Stimulated activated CD8-positive, alpha-beta memory T cell treated with anti-CD3 and anti-CD28 coated beads, Interleukin-4, amount 100 ng/mL, for 4 hours (primary cell): ENCODE measurements at places on chromosomes 4 and X.

DNA sequence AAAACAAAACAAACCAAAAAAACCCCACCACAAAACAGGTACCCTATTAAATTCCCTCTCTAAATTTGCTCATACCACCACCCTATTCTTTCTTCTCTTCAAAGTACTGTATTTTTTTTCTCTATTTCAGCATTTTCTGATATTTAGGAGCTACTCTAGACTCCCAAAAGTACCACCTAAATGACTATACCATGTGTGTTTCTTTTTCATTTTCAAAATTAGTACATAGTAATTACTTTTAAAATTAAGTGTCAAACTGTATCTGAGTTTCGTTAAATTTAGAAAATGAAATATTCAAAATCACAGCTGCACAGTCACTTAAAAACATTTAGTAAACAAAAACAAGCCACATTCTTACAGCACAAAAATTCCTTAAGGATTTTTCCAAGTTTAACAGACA lies 161.7 kb downstream of the FBXW7 start:
- no peak for DNase-seq

DNA sequence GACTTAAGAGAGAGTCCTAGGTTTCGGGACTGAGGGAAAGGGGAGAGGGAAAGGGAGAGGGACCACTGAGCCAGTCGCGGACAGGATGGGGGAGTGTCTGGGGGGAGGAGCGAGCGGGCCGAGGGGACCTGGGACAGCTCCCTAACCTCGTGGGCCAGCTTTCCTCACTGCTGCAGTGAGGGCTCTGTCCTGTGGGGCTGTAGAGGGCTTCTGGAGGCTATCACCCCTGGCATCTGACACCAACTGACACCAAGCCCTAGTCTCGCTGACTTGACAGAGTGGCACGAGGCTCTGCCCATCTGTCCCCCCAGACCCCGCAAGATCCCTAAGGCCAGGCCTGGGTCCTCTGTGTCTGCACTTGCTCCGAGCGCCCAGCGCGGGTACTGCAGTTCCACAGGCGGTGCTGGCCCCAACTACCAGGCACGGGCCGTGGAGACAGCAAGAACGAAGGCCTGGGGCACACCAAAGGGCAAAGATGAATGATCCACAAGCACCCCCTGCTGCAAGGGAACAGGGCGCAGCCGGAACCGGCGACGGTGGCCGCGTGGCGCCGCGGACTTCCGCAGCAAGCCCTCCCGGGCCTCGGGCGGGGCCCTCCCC lies 465 bp downstream of the HAUS7 start:
- peak; percentile 12 for DNase-seq

- DNase-seq, result no peak
These were observed 57.0 kb downstream of the PLAC1 start for GRCh38 chrX:134601240-134601765.

DNA sequence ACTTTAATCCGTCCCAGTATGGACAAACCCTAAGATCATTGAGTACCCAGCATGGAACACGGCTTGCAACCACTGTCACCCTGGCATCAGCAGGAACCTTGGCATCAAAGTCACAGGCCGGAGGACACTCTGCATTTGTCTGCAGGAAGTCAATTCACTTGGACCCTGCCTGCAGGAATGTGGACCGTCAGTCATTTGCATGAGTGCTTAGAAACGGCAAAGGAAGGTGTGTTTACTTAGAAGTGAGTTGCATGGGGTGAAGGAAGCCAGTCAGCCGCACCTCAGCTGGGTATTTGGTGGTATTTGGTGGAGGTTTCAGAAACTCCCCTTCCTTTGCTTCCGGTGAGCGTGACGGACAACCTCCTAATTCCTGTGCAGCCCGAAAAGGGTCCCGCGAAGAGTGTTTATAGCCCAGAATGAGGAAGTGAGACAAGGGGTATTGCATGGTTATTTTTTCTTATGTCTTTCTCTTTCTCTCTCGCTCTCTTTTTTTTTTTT lies 15.5 kb downstream of the P2RY8 start:
- no peak for DNase-seq

DNA sequence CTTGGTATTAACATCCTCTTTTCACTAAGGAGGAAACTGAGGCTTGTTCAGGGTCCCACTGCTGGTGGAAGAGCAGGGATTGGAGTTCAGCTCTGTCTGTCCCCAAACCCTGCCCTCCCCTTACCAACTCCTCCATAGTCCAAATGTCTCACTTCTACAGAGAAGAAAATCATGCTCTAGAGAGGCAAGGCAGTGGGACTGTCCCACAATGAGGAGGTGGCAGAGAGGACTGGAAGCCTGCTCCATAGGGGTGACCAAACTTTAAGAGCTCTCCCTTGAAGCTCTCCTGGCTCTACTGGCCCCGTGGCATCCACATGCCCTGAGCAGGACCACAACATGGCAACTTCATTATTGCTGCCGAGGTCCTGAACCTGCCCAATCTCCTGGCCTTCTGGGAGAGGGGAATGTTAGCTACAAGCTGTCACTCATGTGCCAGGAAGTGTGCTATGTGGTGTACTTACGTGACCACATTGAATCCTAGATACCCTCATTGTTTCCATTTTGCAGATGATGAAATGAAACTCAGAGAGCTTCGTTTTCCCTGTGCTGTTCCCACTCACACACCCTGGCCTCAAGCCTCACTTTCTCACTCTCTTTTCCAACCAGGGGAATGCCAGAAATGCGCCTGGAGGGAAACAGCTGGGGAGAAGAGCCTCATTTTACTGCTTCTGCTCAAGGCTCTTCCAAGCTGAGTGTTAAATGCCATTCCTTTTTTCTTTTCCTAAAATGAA lies 71.5 kb downstream of the ANAPC4 start:
- no peak for DNase-seq

- DNase-seq, result no peak
These were observed 172.8 kb downstream of the SHROOM3 start for GRCh38 chr4:76607846-76608245.
